ENCODE measurements at places on chromosomes 2 and 18.

GRCh38 chr18:13112982-13113381, 105.6 kb upstream of the LDLRAD4 start:
- peak; percentile 25 for DNase-seq

GRCh38 chr2:207546822-207547221, 17.1 kb downstream of the CREB1 start:
- DNase-seq = no peak

DNA sequence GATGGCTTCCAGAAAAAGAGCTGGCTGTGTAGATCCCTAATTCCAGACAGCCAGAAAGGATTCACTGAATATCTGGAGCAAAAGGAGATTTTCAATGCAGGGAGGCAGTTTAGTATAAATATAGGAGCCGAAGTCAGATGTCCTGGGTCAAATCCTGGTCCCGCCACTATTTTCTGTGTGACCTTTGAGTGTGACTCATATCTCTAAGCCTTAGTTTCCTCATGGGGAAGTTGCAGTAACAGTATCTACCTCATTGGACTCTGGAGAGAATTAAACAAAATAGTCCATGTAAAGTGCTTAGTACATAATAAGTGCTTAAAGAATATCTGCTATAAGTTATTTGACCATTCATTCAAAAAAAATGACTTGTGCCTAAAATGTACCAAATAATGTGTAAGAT, 52.1 kb upstream of the ITGA6 start:
- DNase-seq = peak; percentile 77

DNA sequence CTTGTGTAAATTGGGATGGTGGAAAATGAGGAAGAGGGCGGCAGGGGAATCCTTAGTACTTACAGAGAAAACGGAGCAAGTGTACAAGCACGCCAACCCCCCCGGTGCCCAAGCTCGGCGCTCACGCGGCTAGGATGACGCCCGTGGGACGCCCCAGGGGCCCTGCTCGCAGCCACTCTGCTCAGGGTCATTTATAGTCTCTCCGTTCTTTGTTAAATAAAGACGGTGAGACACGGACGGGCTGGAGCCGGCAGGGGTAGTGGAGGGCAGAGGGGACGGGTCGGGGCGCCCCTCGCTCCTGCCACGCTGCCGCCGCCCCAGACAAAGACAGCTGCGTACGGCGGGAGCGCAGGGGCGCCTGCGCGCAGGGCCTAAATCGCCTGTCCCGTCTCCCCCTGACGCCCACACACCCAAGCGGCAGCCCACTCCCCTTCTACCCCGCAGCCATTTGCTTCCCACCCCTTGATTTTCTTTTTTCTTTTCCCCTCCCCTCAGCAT, 37.8 kb downstream of the PCBP1 start:
- peak; percentile 60 for DNase-seq

GRCh38 chr18:79275992-79276391, 119.7 kb upstream of the NFATC1 start:
- DNase-seq = no peak

- DNase-seq = no peak
These were observed 68.1 kb downstream of the SMAD4 start for GRCh38 chr18:51098082-51098481.

DNA sequence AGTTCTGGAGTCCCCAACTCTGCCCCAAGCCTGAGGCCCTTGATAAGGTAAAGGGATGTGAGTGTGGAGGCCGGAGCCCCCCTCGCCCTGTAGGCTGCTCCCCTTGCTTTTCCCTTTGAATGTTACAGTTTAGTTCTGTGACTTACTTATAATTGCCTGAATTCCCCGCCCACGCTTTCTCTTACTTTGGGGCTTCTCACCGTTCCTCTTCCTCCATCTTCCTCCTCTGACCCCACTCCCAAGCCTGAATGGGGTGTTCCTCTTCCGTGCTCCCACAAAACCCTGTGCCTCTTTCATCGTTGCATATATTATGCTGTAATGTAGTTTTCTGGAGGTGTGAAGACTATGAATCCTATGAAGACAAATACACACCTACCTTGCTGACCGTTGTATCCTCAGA, 15.0 kb upstream of the IL1RN start:
- no peak for DNase-seq

DNA sequence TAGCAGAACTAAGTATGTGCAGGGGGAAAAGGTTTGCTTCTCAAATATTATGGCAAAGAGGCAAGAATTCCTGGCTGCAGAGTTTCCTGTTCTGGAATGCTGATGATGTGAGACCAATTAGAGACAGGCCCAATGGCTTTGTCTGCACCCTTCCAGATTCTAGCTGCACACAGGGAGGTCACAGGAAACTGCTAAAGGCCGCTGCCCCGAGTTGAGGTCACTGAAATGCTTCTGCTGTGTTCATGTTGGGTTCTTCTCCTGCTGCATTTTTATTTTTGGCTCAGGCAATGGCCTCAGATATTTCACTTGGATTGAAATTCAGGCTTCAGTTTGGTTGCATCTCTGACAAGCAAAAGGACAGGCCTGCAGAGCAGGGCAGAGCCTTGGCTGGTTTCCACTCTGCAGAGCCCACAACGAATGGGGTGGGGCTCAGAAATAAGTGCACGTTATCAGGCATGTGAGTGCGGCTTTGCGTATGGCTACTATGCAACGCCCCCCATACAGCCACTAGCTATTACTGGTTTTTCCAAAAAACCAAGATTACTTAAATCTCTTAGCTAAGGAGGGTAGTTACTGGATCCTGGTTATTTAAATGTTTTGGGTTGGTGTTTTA, 66.9 kb upstream of the FZD5 start:
- no peak for DNase-seq

DNA sequence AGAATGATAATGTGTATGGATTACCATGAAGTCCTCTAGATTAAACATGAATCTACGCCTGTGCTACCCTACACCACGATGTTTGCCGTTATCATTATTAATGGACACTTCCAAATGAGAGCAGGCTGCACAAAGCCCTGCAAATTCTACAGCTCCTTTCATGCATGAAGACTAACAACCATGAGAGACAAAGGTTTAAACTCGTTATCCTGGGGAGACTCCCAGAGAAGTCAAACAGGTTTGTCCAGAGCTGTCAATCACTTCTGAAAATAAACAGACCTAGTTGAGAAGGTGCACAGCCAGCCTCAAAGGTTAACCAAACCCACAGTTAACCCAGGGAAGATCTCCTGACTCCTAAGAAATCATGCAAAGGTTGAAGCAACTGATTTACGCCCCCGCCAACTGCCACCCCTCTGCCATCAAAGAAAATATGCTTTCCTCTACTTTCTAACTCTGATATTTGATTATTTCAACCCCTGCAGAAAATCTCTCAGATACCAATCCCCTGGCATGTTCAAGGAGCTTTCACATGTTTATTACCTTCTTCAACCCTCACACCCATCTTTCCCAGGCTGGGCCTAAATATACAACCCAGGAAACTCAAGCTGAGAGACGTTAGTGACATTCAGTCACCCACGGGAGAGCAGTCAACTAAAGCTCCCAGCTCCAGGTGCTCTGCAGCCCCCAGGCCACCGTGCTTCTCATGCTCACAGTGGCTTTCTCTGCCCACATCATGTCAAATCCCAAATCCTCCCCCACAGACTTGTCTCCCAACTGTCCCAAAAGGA, 35.9 kb downstream of the MYO5B start:
- DNase-seq = no peak

GRCh38 chr2:142872882-142873724, 4.4 kb upstream of the KYNU start:
- DNase-seq = no peak

GRCh38 chr2:188600536-188601210, 309.0 kb downstream of the GULP1 start:
- DNase-seq = no peak
